Dorsolateral prefrontal cortex (tissue), 122 donors: ENCODE measurements at places on chromosomes 7 and 10. TPM values are rescaled to one million over a fixed set of nuclear protein-coding genes. Genes with fewer than 3 reads are reported as not detected.

ANKRD30A gene
- total RNA-seq, result 0.27 TPM

ZNF316 gene
- total RNA-seq, result 41.0 TPM

EZH2 gene
- 2.0 TPM for total RNA-seq

GSTO2 gene
- 11.5 TPM for total RNA-seq

DGKB gene
- total RNA-seq, result 40.3 TPM

DLX6 gene
- total RNA-seq, result 1.0 TPM

DNA sequence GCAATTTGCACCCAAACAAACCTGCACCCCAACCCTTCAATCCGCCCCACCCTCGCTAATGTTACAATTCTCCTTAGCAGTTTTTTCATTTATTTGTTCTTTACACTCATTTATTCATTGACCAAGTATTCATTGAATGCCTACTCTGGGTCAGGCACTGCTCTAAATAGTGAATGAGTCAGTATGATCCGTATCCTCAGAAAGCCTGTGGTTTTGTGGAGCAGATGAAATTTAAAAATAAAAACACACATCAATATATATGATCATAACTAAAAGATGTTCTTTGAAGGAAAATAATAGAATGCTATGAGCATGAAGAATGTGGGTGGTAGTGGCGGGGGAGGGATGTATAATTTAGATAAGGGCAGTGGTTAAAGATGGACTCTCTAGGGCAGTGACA is 13.3 kb downstream of the IFIT5 start:
- no peak for DNase-seq

- DNase-seq, result no peak
Observed at GRCh38 chr7:157000741-157001653, 9.5 kb downstream of the MNX1 start.

DNA sequence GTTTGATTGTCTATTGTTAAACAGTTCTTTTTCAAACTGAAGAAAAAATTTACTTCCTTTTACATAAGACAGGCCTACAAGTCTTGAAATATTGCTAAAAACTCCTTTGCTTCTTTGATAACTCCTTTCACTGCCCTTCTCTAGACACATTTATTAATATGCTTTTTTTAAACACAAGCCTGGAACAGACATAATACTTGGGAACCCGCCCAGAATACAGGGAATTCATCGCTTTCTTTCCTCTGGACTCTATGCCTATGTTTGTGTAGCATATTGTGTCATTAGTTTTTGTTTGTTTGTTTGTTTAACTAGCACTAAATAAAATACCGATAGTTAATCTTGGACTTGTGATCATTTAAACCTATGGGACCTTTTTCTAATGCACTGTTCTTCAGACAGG is 42.4 kb upstream of the ABCB4 start:
- no peak for DNase-seq

DNA sequence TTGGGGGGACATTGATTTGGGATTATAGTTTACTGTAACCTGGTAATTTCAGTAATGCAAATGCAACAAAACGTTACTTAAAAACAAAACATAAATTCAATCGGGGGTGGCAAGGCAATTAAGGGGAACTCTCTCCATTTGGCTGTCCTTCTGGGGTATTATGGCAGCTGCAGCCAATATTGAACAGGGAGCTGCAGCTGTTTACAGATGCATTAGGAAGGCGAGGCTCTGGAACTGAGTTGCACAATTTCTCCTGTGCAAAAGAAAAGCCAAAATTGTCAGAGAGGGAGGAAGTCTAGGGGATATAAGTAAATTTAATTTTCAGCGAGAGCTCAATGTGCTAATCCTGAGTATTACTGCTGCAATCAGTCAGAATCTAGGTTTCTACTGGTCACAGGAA is 36.1 kb downstream of the NEUROD6 start:
- DNase-seq, result no peak

GRCh38 chr10:18540195-18540594 is 111.2 kb downstream of the NSUN6 start:
- DNase-seq, result no peak

GRCh38 chr7:66330961-66331360 is 125.8 kb downstream of the TPST1 start:
- DNase-seq, result no peak

DNA sequence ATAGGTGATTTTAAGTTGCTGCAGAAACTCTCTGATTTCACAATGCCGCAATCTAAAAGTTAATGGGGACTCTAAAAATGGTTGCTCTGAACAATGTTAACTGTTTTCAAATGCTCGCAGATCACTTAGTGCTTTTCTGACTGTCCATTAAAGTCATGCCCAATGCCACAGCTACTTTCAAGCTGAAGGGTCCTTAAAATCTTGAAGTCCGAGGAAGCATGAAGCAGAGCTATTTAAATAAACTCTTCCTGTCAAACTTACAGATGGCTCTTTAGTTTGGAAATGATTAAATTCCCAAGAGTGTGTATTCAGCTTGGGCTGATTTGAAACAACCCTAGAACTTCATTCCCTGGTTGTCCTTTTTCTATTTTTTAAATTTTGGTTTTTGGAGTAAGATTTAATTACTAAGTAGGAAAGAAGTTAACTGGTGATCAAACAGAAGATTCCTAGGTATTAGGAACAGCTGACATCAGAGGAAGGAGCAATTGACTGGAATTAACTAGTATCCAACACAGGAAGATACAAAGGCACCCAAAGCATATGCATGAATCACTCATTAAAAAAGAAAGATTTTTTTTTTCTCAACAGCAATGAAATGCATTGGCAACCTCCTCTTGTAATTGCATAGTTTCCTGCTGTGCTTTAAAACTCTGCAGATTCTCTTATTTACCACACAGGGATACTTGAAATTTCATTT is 105.1 kb downstream of the NRP1 start:
- DNase-seq, result no peak

GRCh38 chr7:37027557-37028341 is 303.5 kb upstream of the AOAH start:
- DNase-seq, result no peak

GRCh38 chr10:53013201-53013810 is 240.7 kb upstream of the MBL2 start:
- DNase-seq, result no peak

DNA sequence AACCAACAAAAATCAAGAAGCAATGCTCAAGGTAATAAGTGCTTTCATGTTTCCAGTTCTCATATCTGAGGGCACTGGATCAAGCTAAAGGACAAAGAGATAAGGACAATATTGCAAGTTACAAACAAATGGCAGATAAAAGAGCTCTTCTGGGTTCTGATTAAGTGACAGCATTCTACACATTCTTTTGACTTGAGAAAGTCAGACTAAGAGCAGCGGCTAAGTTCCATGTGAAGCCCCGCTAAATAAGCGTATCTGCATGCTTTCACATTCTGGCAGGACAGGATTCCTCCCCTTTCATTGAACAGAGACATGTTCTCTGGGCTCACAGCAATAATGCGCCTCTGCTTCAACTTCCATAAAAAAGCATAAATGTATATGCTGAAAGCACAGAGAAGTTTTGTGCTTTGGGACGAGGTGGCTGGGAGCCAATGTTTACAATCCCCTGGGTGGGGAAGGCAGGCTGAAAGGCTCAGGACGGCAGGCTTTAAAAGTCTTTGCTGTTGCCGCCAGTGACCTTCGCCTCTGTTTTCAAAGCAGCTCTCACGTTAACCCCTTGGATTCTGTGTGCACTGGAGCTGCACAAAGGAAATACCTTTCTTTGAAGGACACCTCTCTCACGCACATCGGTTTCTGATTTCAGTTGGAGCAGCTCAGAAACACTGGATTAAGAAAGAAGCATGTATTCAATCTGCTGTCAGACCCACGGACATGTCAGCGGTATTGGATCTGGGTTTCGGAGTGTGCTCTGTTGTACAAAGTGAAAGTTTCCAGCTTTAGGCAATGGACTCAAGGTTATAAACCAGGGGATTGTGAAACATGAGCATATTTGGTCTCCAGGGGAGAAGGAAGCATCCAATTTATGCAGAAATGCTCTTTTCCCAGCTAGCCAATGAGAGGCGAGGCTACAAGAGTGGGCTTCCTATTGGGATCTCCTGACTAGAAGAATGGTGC is 105.4 kb upstream of the FAM133B start:
- no peak for DNase-seq

GRCh38 chr7:27714831-27715444 is 25.0 kb upstream of the TAX1BP1 start:
- DNase-seq, result no peak

GRCh38 chr10:53006663-53007526 is 234.3 kb upstream of the MBL2 start:
- DNase-seq, result no peak

DNA sequence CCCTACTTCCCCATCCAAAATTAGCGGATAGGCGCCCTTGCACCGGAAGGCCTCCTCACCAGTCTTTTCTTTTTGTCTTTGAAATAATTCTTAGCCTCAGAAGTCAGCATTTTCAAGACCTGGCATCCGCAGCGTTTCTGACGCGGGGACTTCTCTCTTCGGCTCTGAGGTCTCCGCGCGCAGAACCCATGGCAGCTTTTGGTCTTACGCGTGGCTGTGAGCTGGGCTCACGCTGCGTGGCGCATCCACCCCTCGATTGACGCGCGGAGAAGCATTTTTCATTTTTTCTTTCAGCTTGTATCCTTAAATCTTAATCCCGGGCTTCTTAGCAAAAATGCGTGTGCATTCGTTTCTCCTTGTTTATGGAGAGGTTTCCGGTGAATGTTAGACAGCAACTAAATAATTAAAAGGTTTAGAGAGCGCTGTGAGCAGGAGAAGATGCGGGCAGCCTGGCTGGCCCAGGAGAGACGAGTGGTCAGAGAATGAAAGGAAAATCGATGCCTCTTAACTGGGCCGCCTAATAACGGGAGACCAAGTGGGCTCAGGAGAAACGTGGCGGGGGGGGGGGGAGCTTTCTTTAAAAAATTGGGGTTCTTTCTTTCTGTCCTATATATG is 2.0 kb upstream of the GATA3 start:
- DNase-seq, result no peak

DNA sequence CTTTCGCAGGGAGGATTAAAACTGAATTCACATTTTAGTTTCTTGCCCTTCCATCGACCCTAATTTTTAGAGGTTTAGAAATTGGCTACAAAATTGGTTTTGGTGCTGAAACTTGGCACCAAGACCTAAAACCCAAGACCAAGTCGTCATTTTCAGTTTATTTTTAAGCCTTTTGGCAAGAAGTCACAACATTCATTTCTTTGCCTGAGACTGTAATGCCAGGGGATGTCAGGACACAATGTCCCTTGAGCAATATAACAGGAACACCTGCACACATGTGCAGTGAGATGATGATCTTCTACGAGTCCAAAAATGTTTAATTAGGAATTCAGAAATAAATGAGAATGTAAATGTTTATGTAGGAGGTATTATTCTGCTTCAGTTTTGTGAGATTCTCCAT is 335.4 kb upstream of the ANKRD30A start:
- no peak for DNase-seq

DNA sequence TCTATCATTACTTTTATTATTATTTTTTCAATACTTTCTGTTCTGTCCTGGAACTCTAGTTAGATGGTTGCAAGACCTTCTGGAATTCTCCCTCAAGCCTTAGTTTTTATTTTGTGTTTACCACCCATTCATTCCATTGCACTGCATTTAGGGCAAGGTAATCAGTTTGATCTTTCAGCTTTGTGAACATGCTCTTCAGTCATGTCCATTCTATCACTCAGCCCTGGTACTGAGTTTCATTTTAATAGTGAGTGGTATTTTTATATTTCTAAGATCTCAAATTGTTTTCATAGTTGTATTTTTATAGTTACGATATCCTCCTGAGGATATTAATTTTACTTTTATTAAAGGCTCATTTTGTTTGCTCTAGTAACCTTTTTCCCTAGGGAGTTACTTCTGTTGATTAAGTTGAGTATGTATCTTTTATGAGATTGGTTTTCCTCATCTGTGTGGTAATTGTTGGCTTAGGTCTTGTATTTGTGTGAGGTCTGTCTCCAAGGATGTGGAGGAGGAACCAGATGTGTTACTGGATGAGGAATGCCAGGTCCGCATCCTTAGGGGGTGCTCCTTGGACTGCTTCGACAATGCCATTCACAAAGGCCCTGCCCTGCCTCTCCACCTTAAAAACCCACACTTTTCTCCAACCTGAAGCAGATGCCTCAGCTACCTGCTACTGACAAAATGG is 46.7 kb upstream of the RAB18 start:
- DNase-seq, result no peak
